ENCODE measurements at places on chromosomes 1 and 21.

DNA sequence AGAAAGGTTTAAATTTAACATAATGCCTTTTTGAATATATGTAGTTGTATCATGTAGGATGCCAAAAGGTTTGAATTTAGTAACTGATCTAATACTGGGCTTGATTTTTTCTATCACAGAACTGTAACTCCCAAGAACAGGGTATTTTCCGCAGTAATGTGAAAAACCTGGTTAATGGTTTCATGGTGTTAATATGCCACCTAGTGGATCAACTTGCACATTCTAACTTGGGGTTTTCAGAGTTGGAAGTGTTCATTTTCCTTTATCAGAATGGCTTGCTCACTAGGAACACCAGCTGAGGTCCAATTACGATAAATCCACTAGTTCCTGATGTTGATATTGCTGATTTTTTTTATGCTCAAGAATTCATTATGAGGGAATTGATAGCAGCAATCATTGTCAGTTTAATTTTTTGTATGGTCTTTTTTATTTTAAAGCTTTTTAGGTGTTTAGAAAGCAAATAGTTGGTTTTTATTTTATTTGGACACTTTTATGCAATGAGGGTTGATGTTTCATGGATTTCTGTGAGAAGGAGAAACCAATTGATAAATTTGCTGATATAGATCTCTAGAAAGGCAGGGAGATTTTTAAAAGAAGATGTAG lies 157.2 kb downstream of the PLA2G4A start:
- no peak for DNase-seq

GRCh38 chr1:172588296-172589291 lies 55.6 kb downstream of the SUCO start:
- peak; percentile 61 for DNase-seq

DNA sequence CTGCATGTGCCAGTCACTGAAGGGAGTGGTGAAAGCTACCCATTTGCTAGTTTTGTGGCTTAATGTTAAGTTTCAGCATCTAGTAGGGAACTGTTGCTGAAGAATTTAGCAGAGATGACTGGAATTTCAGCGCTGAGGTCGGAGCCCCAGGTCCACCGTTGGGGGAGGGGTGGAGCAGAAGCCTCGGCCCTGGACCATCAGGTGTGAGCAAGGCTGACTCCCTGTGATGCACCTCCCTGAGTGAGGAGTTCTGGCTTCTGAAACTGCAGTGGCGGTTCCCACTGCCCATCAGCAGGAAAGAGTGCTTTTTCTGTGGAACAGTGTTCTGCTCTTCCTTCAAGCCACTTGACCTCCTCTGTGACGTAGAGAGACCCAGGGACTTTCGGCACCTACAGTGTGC lies 1.3 kb downstream of the NOS1AP start:
- no peak for DNase-seq

- DNase-seq = no peak
Observed at GRCh38 chr1:35810096-35810881, 2.5 kb downstream of the AGO4 start.

GRCh38 chr1:116486424-116486823 lies 84.4 kb downstream of the CD58 start:
- DNase-seq = no peak

- DNase-seq = no peak
Observed at GRCh38 chr1:161720422-161720821, 922 bp upstream of the FCRLB start.

DNA sequence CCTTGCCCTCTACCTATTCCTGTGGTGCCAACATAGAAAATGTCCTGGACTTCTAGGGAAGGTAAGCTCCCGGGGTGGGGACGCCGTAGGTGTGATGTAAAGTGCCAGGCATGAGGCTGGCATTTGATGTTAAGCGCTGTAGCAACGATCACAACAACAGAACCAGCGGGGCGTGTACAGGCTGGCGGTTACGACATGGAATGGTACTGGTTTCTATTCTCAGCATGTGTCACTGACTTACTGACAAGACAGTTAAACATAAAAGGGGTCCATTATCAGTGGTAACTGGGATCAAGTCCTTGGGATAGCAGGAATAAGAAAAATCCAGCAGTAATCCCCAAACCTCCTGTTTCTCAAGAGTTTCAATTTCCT lies 58.9 kb downstream of the TGFBR3 start:
- no peak for DNase-seq

- DNase-seq = no peak
Observed at GRCh38 chr1:16971341-16972188, 8.9 kb downstream of the MFAP2 start.

GRCh38 chr1:232249339-232249738 lies 380.6 kb downstream of the SIPA1L2 start:
- DNase-seq = no peak

GRCh38 chr1:12339811-12340543 lies 110.1 kb downstream of the VPS13D start:
- no peak for DNase-seq

DNA sequence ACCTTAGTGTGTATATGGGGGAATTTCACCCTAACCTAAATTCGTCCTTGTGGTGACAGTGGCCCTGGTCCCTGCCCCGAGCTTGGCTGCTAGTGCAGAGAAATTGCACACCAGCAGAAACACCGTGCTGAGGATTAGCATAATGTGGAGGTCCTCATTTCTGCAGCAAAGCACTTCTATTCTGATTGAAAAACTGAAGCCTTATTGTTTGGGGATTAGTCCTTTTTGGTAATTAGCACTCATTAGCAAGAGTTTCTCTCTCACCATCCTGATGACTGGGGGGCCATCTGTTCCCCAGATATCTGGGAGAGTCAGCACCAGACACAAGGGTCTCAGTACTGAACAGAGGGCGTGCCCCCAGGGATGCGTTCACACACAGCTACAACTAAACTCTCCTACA lies 55.2 kb downstream of the AJAP1 start:
- no peak for DNase-seq

DNA sequence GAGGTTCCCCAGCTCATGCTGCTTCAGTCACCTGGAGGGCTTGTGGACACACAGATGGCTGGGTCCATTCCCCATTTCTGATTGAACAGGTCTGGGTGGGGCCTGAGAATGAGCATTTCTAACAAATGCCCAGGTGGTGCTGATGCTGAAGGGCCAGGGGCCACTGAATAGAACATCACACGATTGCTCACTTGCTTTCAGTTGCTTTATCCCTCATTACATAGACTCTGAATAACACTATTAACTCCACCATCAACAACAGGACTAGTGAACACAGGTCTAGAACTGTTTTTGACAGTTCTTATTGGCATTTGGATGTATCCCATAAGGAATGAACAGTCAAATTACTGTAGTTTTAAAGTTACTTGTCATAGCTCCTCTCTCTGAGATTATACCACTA lies 12.1 kb downstream of the TRAPPC10 start:
- no peak for DNase-seq

DNA sequence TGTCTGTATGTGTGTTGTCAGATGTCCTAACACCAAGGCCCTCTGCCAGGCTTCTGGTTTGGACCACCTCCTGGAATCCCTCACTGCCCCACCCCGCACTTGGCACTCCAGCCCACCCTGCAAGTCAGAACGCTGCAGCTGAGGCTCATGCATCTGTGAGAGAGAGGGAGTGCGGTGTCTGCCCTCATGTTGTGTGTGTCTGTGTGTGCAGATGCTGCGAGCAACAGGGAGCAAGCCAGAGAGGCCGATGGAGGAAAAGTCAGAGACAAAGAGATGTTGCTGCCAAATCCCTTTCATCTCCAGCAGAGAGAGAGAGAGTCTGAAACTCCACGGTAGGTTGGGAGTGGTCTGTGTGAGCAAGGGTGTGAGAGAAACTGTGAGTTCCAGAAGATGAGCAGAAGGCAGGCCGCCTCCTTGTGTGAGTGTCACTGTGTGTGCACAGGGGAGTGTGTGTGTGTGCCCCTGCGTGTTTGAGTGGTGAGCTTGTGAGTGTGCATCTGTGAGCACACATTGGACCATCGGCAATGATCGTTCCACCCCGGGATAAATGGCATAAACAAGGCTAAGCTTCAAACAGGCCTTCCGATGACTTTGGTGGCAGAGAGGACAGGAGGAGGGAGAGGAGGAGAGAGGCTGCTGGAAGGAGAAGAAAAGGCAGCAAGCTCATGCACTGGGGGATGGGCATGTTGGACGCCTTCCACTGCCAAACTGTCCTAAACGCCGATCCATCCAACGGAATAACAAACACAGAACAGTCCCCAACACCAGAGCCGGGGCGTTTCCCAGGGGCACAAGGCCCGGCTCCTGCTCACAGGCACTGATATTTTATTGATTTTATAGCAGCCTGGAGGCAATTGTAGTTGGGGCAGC lies 99.2 kb upstream of the GRIK3 start:
- DNase-seq = no peak

DNA sequence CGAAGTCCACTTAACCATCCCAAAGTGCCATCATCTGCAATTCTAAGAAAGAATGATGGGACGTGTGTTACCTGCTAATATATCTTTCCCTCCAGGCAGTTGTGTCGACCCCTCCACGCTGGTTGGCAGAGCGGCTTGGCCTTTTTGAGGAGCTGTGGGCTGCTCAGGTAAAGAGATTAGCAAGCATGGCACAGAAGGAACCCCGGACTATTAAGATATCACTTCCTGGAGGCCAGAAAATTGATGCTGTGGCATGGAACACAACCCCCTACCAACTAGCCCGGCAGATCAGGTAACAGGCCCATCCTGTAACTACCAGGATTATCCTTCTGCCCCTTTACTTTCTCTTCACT lies 520 bp downstream of the TARS2 start:
- DNase-seq = no peak

- no peak for DNase-seq
Observed at GRCh38 chr1:116382321-116382720, 9.3 kb downstream of the ATP1A1 start.

- no peak for DNase-seq
Observed at GRCh38 chr1:210607361-210607760, 278.7 kb downstream of the HHAT start.

DNA sequence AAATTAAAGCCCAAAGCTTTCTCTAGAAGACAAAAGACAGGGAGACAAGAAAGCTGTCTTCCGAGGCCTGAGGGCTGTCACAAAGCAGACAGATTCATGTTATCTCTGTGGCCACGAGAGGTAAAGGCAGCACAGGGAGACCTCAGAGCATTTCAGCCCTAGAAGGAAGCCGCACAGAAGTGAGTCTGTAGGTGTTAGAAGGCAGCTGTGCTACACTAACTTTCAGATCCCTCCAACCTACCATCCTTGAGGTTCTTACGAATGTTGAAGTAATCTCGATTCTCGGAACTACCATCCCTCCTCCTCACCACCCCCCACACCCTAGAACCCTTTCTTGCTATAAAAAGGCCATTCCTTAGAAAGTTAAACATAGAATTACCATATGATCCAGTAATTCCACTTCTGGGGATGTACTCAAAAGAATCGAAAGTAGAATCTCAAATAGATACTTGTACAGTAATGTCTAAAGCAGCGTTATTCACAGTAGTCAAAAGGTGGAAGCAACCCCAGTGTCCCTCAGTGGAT lies 21.5 kb upstream of the LYST start:
- DNase-seq = peak; percentile 32

- DNase-seq = no peak
Observed at GRCh38 chr1:43005460-43006361, 47.0 kb upstream of the SLC2A1 start.

GRCh38 chr1:165516469-165516868 lies 27.3 kb upstream of the LRRC52 start:
- DNase-seq = no peak

DNA sequence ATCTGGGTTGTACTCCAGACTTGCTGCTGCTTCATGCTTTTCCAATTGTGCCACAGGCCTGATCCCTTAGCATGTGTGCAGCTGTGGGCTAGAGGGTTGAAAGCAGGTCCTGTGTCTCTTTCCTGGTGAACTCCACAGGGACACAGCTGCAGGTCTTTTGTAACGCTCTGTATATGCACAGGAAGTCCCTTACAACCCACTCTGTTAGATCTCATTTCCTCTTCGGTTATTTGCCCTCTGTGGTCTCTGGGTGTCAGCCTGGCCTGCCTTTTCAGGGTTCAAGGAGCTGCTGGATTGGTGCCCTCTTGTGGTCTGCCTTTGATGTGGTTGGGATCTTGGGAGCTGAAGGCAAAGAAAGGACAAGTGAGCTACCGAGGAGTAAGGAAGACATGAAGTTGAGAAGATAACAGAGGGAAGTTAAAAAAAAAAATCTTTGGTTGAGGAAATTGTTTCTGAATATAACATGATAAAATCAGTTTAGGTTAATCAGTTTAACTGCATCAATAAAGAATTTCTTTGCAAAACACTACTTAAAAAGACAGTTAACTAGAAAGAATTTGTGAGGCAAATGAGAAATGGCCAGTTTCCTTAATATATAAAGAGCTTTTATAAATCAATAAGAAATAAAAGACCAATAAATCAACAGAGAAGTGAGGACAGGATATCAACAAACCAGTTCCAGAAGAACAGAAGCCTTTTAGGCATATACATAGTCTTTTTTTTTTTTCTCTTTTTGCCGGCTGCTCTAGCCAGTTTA lies 44.1 kb downstream of the UCK2 start:
- DNase-seq = peak; percentile 64

Measured in stimulated activated effector memory CD8-positive, alpha-beta T cell treated with anti-CD3 and anti-CD28 coated beads, Interleukin-12 subunit alpha, Interleukin-12 subunit beta, amount 100 ng/mL, for 72 hours (primary cell).